CD8-positive, alpha-beta memory T cell (primary cell): ENCODE measurements at places on chromosomes 5 and 9. TPM values are rescaled to one million over a fixed set of nuclear protein-coding genes. Genes with fewer than 3 reads are reported as not detected.

The TRIM14 gene
- 46.2 TPM for total RNA-seq

The IZUMO3 gene
- not detected for total RNA-seq

The SHC3 gene
- total RNA-seq, result not detected

GRCh38 chr5:149382517-149383220, 3.6 kb upstream of the IL17B start:
- no peak for DNase-seq

- DNase-seq, result no peak
Measured at GRCh38 chr5:67283275-67283987, 86.8 kb upstream of the CD180 start.

DNA sequence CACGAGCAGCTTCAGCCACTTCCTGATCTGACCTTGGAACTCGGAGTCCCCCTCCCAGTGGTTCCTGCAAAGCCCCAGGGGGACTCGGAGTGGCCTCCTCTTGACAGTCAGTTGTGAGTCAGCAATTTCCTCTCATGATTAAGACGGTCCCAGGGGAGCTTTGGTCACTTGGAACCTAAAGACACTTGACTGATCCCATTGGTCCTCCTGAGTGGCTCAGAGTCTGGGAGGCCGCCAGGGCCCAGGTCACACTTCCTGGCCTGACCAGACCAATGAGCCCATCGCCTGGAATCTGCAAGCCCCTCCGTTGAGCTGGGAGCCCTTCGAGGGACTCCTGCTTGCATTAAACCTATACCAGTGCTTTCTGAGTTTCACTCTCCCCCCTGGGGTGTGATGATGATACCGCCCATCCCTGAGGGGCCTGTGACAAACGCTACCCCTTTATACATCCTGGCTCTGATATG, 29.1 kb downstream of the TSPAN17 start:
- DNase-seq, result no peak

DNA sequence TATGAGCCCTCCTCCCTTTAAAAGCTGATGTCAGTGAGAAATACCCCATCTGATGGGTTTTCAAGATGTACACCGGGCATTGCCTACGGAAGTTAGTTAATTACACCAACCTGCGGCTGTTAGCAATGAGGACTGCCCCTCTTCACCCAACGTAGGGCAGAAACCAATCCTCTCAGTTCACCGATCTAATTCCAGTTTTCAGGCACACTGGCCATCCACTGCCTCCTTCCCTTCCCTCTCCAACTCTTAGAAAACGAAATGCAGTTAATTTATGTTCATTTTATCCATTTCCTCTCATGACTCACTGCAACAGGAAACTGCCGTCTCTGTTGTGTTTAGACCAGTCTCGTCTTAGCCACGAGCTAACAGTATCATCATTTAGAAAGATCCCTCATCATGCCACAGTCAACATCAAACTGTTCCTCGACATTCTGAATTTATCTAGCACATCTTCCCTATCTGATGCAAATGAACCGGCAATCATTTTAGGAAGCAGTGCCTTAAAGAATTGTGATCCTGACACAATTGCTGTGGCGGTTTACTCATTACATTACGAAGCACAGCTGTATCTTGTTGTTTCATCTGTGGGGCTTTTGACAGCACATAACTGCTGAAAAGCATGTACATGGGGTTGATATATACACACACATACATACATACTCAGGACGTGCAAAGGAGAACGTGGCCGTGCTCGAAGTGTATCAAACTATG, 168.6 kb downstream of the EFNA5 start:
- DNase-seq, result no peak

DNA sequence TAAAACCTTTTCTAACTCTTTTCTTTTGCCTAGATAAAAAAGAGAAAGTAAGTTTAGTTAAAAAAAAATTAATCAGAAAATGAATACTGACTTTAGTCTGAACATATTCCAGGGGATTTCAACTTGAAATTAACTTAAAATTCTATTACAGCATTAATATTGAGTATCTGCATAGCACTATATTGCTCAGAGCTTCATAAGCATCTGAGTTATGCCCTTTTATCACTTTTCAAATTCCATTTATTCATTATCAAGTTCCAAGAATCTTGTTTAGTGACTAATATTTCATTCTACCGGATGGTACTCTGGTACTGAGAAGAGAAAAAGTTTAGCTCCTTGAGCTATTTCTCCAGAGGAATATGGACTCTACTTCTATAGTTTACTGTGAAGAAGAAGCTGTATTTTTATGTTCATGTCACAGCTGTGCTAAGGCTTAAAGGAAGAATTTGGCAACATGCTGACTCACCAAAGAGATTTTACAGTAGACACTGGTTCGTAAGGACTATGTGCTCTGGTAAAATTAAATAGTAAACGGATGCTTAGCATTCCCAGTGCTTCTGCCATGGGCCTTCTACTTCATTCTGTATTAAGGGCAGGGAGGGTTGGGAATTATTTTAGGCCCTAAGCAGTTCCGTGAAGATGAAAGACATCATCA, 285.2 kb upstream of the SEMA6A start:
- no peak for DNase-seq

- peak; percentile 66 for DNase-seq
Measured at GRCh38 chr9:127418037-127418471, 6.1 kb upstream of the ZNF79 start.

DNA sequence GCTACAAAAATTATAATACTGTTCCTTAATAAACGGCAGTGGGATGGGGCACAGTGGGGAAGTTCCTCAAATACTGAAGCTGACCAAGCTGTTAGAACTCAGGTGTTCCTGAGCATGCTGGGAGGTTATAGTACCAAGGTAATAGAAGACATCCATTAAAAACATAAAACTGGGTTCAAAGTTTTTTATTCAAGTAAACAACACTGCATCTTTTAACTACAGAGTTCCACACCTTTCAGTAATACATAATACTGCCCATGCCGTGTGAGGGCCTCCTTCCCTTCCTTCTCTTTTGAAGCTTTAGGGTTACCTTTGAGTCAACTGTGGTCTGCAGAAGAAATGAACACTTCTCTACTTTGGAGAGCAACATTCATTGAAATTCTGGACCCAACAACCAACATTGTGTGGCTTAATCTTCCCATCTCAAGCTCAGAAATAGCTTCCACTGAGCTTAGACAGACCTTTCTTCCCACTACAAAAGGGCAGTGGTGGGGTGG, 43.6 kb downstream of the SERINC5 start:
- no peak for DNase-seq
